ENCODE measurements at places on chromosomes 6 and 20. TPM values are rescaled to one million over a fixed set of nuclear protein-coding genes. Genes with fewer than 3 reads are reported as not detected.

PLCB4 gene
- total RNA-seq = not detected

AK9 gene
- 12.6 TPM for total RNA-seq

DNA sequence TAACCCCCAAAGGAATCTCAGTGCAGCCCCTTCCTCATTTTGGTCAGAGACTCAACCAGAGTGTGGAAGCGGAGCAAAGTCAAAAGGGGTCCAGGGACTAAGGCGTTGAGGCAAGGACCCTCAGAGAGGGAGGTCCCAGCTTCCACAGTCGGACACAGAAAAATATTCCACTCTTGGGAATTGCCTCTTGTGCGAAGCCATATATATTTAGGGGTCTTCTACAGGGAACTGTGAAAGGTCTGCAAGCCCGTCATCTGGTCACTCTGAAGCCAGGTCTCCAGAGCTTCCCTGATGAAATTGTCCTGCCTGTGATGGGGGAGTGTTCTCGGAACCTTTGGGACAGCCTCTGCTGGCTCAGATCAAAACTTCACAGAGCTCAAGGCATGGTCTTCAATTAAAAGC is 160.8 kb downstream of the TBXT start:
- no peak for DNase-seq
- no peak overlapping the region for H3K27ac ChIP-seq
- H3K4me3 ChIP-seq = no peak overlapping the region
- peaks cover 60% of the 10 kb centered on the region for H3K27me3 ChIP-seq
- no peaks in the 10 kb centered on the region for H3K4me1 ChIP-seq

DNA sequence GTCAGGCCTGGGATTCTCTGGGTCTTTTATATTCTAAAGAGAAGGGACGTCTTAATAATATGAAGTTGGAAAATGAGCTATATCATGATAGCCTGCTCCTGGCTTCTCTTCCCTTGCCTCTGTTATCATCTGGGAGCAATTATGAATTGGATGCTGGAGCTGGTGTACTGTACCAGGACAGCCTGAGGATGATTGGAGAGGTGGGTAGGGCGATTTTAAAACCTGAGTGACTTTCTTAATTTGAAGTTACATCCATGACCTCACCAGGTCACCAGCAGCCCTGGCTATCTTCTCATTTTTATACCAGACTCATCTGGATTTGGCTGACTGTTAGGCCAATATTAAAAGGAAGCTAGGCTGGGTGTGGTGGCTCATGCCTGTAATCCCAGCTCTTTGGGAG is 317.6 kb downstream of the CLIC5 start:
- no peak overlapping the region for H3K4me3 ChIP-seq
- no peak overlapping the region for H3K27ac ChIP-seq
- H3K27me3 ChIP-seq = no peaks in the 10 kb centered on the region
- DNase-seq = no peak

DNA sequence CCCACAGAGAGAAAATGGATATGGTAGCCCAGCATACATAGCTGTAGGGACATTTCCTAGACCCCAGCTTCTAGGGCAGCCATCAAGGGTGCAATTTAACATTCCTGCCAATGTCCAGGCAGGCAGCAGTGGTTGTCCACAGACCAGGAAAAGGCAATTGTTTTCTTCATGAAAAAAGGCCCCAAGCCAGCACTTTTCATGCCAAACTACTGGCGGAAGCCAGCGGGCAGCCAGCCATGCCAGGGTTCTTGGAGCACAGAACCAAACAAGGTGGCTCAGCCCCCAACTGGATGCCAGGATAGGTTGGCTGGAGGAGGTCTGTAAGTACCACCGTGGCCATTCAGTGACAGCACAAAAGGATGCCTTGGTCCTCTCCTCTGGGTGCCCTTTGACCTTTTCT is 94.6 kb downstream of the BANF2 start:
- H3K4me1 ChIP-seq = no peaks in the 10 kb centered on the region
- no peak overlapping the region for H3K27ac ChIP-seq
- H3K4me3 ChIP-seq = no peak overlapping the region
- no peak for DNase-seq

GRCh38 chr6:117951783-117952182 is 44.7 kb downstream of the SLC35F1 start:
- H3K4me3 ChIP-seq = no peak overlapping the region
- H3K36me3 ChIP-seq = no peaks in the 10 kb centered on the region
- DNase-seq = no peak
- H3K27me3 ChIP-seq = peaks cover 4% of the 10 kb centered on the region

PTCRA gene
- not detected for total RNA-seq

GRCh38 chr6:78489874-78490273 is 377.5 kb upstream of the IRAK1BP1 start:
- H3K27me3 ChIP-seq = no peaks in the 10 kb centered on the region
- no peaks in the 10 kb centered on the region for H3K4me1 ChIP-seq
- H3K27ac ChIP-seq = no peak overlapping the region
- no peak overlapping the region for H3K4me3 ChIP-seq
- DNase-seq = no peak
